ENCODE measurements at places on chromosomes 2 and 18. TPM values are rescaled to one million over a fixed set of nuclear protein-coding genes. Genes with fewer than 3 reads are reported as not detected.

DNA sequence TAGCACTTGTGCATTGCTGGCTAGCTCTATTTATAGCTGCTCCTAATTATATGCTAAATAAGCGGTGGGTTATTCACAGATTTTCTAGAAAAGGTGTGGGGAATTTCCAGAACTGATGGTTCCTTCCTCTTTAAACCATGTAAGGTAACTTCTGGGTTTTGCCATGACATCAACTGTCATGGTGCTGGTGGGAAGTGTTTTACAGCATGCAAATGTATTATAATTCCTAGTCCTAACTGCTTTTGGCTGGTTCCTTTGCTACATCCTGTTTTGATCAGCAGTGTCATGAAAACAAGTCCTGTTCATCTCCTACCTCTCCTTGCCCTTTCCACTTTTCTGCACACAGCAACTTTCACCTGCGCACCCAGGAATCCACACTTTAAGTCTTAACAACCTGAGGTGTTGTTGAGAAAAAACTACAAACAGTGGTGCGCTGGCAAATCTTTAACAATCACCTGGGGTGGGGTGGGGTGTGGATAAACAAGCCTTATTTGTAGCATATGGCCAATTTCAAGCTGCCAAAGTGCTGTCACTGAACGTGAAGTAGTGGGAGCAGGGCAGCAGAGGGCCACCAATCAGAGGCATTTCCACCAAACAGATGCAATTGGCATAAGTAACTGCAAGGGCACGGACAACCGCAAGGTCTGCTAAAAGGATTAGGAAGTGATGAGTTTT, 33.4 kb upstream of the SKOR2 start:
- H3K27me3 ChIP-seq: peaks cover 17% of the 10 kb centered on the region
- no peaks in the 10 kb centered on the region for H3K4me1 ChIP-seq
- no peak overlapping the region for H3K4me3 ChIP-seq
- no peaks in the 10 kb centered on the region for H3K36me3 ChIP-seq

ARMC9 gene
- total RNA-seq: 3.0 TPM

GRCh38 chr2:240111253-240111652, 24.9 kb downstream of the COPS9 start:
- peaks cover 34% of the 10 kb centered on the region for H3K27me3 ChIP-seq
- DNase-seq: no peak
- H3K27ac ChIP-seq: no peak overlapping the region
- H3K4me3 ChIP-seq: no peak overlapping the region
- H3K4me1 ChIP-seq: no peaks in the 10 kb centered on the region
- no peaks in the 10 kb centered on the region for H3K36me3 ChIP-seq

DNA sequence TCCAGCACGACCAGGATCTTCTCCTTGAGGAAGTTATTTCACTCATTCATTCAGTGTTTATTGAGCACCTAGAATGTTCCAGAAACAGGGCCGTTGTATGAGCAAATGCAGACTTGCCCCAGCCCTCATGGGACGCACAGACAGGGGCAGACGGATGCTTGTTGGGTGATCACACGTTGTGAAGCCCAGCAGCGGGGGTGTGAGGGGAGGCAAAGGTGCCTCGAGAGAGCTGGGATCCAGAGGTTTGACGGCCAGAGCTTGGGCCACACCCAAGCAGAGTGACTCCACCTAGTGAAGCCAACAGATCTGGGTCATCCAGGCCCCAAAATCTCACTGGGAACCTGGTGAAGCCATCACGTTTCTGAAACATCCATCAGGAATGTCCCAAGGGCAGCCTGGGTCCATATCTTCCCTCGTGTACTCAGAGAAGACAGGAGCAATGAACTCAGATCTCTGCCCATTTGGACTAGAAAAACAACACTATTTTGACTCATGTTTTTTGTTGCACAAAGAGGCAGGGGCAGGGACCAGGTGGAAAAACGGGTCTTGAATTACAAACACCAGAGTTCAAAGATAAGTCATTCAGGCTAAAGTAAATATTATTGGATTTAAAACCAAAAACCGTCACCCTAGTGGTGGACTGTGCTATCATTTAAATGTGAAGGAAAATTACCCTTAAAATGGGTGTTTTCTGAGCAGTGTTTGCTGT, 54.9 kb upstream of the RBM44 start:
- DNase-seq: no peak
- H3K4me3 ChIP-seq: no peak overlapping the region
- H3K4me1 ChIP-seq: peaks cover 44% of the 10 kb centered on the region
- H3K27ac ChIP-seq: peak overlapping the region; percentile 67
- peaks cover 21% of the 10 kb centered on the region for H3K36me3 ChIP-seq
- no peaks in the 10 kb centered on the region for H3K27me3 ChIP-seq

GRCh38 chr2:75379476-75380210, 180.3 kb upstream of the TACR1 start:
- DNase-seq: no peak
- peaks cover 4% of the 10 kb centered on the region for H3K27me3 ChIP-seq
- H3K27ac ChIP-seq: no peak overlapping the region
- no peaks in the 10 kb centered on the region for H3K36me3 ChIP-seq

TUBA3E gene
- total RNA-seq: not detected

- peaks cover 2% of the 10 kb centered on the region for H3K36me3 ChIP-seq
- H3K4me1 ChIP-seq: no peaks in the 10 kb centered on the region
- H3K4me3 ChIP-seq: no peak overlapping the region
- DNase-seq: no peak
Measured at GRCh38 chr18:31101183-31102024, 817 bp downstream of the DSC2 start.

SPATA3 gene
- 0.53 TPM for total RNA-seq

DNA sequence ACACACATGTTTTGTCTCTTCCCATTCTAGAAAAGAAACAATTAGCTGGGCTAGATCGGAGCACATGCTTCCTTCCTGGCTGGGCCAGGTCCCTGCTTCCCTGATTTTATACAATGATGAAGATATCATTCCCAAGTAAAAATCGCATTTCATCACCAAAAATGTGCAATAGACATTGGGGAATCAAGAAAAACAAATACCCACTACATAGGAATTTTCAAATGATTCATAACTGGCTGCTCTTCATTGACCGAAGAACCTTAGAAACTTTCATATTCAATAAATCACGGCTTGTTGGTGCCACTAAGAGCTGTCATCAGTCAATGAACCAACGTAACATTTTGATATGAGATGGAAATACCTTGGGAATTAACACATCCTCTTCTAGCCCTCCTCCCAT, 373.6 kb upstream of the TRIB2 start:
- DNase-seq: no peak
- H3K4me3 ChIP-seq: no peak overlapping the region
- peaks cover 2% of the 10 kb centered on the region for H3K36me3 ChIP-seq
- H3K27ac ChIP-seq: no peak overlapping the region
- H3K4me1 ChIP-seq: no peaks in the 10 kb centered on the region
- H3K27me3 ChIP-seq: no peaks in the 10 kb centered on the region

GRCh38 chr2:151083856-151084795, 177.5 kb downstream of the RBM43 start:
- H3K36me3 ChIP-seq: no peaks in the 10 kb centered on the region
- H3K27ac ChIP-seq: no peak overlapping the region

DNA sequence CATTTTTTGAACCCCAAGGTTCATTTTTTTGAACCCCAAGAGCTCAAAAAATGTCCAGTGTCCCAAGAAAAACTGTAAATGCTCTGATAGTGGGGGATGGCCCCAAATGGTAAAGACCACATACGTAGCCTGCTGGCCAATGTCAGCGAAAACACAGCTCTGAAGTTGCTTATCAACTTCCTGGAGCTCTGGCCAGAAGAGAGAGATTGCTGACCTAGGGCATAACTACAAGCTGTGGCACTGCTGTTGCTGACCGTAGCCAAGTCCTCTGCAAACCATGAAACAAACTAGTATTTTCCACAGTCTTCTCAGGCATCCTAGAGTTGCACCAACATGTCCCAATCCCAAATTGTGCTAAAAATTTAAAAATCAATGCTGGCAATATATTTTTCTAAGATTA, 50.9 kb downstream of the REEP1 start:
- no peak overlapping the region for H3K4me3 ChIP-seq
- H3K27ac ChIP-seq: no peak overlapping the region
- no peak for DNase-seq

FARP2 gene
- 25.1 TPM for total RNA-seq
